ENCODE measurements at places on chromosomes 4 and X. TPM values are rescaled to one million over a fixed set of nuclear protein-coding genes. Genes with fewer than 3 reads are reported as not detected.

The NDNF gene
- not detected for total RNA-seq

The TLR7 gene
- not detected for total RNA-seq

The TMEM35A gene
- total RNA-seq: not detected

The KLHL4 gene
- total RNA-seq: not detected

The MAGEB10 gene
- total RNA-seq: not detected

The CFAP47 gene
- total RNA-seq: not detected

The CSN1S1 gene
- not detected for total RNA-seq

The MAMLD1 gene
- total RNA-seq: 7.0 TPM

The PLK4 gene
- 47.6 TPM for total RNA-seq

The SOD3 gene
- total RNA-seq: not detected

The KLKB1 gene
- total RNA-seq: 0.36 TPM

The FGB gene
- not detected for total RNA-seq

The XAGE1A gene
- not detected for total RNA-seq

The APOOL gene
- total RNA-seq: 14.6 TPM

The CTSO gene
- total RNA-seq: 3.5 TPM

The CXCR3 gene
- total RNA-seq: 32.8 TPM

The RBM3 gene
- 378 TPM for total RNA-seq

The MAGEB17 gene
- not detected for total RNA-seq

The DMP1 gene
- total RNA-seq: not detected

The PRR32 gene
- not detected for total RNA-seq

The LIMCH1 gene
- total RNA-seq: not detected

The UGT2B11 gene
- not detected for total RNA-seq

The VCX2 gene
- not detected for total RNA-seq

The SLC9B2 gene
- 27.5 TPM for total RNA-seq

The COL4A5 gene
- not detected for total RNA-seq

The ERCC6L gene
- total RNA-seq: 10.8 TPM

The ITGB1BP2 gene
- total RNA-seq: 5.6 TPM

The REPS2 gene
- 0.36 TPM for total RNA-seq

The ZMAT1 gene
- total RNA-seq: 3.8 TPM

The MAGEE1 gene
- 2.2 TPM for total RNA-seq

The UGT2B10 gene
- not detected for total RNA-seq

The SPATA4 gene
- total RNA-seq: not detected

The AWAT2 gene
- not detected for total RNA-seq

Data from T-helper 2 cell treated with Interferon-gamma antibody and Interleukin-4, amounts not matched to agents 100 ng/mL and 5 ng/mL, for 36 hours (primary cell).